ENCODE measurements at places on chromosomes 12 and 14.

GRCh38 chr12:2483713-2484112 is 311.1 kb upstream of the FKBP4 start:
- DNase-seq = no peak

DNA sequence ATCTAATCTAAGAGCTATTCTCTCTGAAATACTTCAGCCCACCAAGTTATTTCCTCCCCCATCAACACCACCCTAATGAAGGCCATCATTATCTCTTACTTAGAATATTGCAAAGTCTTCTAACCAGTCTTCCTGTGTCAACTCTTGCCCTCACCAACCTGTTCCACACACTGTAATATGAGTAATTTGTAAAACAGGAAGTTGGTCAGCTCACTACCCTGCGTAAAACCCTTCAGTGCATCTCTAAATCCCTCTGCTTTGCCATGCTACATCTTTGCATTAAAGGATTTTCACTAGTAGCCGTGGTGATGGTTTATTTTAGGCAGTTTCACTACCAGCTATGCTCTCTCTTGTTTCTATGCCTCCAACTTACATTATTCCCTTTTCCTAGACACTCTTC is 70.0 kb downstream of the KIF21A start:
- DNase-seq = no peak

DNA sequence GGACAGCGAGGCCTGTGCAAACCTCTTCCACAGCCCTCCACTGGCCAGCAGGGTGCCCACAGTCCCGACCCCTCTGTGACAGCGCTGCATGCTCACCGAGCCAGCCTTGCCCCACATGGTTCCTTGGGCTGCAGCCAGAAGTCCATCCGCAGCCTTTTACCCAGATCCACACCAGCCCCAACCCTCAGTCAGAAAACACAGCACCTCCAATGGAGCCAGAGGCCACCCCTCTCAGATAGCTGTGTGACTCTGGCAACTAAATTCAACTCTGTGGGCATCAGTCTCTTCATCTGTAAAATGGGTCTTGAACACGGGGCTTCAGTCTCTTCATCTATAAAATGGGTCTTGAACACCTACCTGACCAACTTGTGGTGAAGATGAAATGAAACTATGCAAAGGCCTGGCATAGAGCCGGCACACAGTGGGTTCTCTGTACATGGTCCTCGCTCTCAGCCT is 38.0 kb downstream of the NFKBIA start:
- no peak for DNase-seq

DNA sequence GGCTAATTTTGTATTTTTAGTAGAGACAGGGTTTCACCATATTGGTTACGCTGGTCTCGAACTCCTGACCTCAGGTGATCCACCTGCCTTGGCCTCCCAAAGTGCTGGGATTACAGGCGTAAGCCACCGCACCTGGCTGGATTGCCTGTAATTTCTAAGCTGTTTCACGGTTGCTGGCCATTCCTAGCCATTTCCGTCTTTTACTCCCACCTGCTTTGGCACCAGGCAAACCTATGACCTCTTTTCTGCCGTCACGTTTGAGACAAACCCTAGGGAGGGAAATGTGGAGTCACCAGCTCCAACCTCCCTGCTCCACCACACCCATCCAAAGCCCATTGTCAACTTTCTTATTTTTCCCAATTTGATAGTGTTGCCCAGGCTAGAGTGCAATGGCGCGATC is 1.2 kb downstream of the GPR132 start:
- DNase-seq = no peak

GRCh38 chr14:95466506-95466905 is 49.9 kb downstream of the SYNE3 start:
- no peak for DNase-seq

GRCh38 chr12:97681612-97682504 is 219.3 kb downstream of the RMST start:
- DNase-seq = no peak

GRCh38 chr12:68939505-68939904 is 6.5 kb upstream of the CPM start:
- no peak for DNase-seq

- no peak for DNase-seq
Observed at GRCh38 chr12:109928058-109928656, 28.1 kb downstream of the TCHP start.

GRCh38 chr12:107200394-107200793 is 107.0 kb upstream of the CRY1 start:
- DNase-seq = no peak
